ENCODE measurements at places on chromosomes 7 and 10.

DNA sequence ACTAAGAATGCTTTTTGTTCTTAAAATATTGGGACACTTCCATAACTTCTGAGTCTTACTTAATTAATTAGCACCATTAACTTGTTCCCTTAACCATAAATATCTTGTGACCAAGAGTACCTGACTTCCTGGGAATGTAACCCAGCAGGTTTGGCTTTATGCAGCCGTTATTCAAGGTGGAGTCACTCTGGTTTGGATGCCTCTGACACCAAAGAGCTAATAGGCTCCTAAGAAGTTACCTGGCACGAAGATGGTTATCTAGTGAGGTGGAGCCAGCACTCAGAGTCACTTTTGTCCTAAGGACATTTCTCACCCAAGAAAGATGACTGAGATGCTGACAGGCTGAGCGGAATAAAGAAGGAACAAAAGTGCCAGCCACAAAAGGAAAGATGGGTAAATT is 172.3 kb downstream of the C1GALT1 start:
- DNase-seq: no peak

- DNase-seq: no peak
These were observed 217.1 kb upstream of the DPP6 start for GRCh38 chr7:153835103-153835502.

GRCh38 chr10:95445223-95445836 is 115.8 kb downstream of the SORBS1 start:
- DNase-seq: peak; percentile 19

- no peak for DNase-seq
These were observed 10.7 kb downstream of the HECTD2 start for GRCh38 chr10:91420868-91421267.
